ENCODE measurements at places on chromosomes 3 and 15.
A peak's percentile ranks its signal among the peaks of the same experiment; 100 is the strongest.

DNA sequence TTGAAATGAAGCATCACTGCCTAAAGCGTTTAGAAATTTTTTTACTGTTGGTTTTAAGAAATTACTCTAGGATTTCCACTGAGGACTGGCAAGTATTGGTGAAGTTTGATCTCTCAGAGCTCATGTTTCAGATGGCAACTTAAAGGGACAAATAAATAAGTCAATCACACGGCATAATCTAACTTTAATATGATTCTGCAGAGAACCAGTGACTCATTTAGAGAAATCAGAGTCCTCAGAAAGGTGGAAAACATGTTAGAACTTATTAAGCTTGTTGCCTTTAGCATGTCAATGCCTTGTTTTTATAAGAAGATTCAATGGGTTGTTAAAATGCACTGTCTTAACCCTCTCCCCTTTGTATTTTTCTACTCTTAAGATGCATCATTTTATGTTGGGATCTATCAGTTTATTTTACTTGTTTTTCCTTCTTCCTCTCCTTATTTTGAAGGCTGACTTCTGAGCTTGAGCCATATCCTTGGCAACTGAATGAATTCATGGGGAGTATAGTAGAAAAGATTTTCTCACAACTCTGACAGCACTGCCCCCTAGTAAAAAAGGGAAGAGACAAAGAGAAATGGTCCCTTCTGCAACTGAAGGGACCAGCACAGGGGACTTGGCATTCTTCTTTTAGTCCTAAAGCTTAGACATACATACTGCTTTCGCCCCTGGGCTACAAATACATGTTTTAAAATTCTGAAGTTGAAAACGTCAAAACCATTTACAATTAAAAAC is 431.2 kb downstream of the LPP start:
- H3K4me3 ChIP-seq = no peak overlapping the region
- no peaks in the 10 kb centered on the region for H3K36me3 ChIP-seq
- DNase-seq = no peak
- H3K4me1 ChIP-seq = peaks cover 5% of the 10 kb centered on the region
- H3K27ac ChIP-seq = peak overlapping the region; percentile 3
- H3K27me3 ChIP-seq = no peaks in the 10 kb centered on the region

DNA sequence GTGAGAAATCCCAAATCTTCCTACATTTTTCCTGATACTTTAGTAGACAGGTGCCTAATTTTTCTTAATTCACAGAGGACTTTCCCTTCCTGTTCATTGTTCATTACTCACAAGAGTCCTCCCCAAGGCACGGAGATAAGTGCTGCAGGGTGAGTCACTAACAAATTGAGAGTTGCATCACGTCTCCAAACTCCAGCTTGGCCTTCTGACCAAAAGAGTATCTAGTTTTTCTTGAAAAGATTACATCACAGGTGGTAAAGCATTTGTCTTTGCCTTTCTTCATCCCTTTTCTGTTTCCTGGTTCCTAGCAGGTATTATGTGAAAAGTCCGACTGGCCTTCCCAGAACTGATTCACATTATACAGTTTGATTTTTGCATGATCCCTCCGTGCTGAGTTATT is 24.9 kb upstream of the RASGRP1 start:
- H3K4me3 ChIP-seq = no peak overlapping the region
- DNase-seq = no peak
- H3K27me3 ChIP-seq = peaks cover 10% of the 10 kb centered on the region
- H3K4me1 ChIP-seq = peaks cover 12% of the 10 kb centered on the region
- no peaks in the 10 kb centered on the region for H3K36me3 ChIP-seq

- no peak overlapping the region for H3K27ac ChIP-seq
- no peaks in the 10 kb centered on the region for H3K4me1 ChIP-seq
- H3K36me3 ChIP-seq = no peaks in the 10 kb centered on the region
- no peak for DNase-seq
- no peak overlapping the region for H3K4me3 ChIP-seq
These were observed 96.3 kb downstream of the TPRG1 start for GRCh38 chr3:189267981-189268613.

DNA sequence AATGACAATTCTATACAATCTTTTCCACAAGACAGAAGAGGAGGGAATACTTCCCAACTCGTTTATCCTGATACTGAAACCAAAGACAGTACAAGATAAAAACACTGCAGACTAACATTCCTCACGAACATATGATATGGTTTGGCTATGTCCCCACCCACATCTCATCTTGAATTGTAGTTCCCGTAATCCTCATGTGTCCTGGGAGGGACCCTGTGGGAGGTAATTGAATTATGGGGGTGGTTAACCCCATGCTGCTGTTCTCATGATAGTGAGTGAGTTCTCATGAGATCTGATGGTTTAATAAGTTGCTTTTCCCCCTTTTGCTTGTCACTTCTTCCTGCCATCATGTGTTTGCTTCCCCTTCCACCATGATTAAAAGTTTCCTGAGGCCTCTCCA is 83.9 kb upstream of the PROK2 start:
- peak overlapping the region; percentile 65 for H3K27ac ChIP-seq
- peaks cover 6% of the 10 kb centered on the region for H3K27me3 ChIP-seq
- peaks cover 27% of the 10 kb centered on the region for H3K4me1 ChIP-seq
- no peak for DNase-seq
- peaks cover 25% of the 10 kb centered on the region for H3K36me3 ChIP-seq

DNA sequence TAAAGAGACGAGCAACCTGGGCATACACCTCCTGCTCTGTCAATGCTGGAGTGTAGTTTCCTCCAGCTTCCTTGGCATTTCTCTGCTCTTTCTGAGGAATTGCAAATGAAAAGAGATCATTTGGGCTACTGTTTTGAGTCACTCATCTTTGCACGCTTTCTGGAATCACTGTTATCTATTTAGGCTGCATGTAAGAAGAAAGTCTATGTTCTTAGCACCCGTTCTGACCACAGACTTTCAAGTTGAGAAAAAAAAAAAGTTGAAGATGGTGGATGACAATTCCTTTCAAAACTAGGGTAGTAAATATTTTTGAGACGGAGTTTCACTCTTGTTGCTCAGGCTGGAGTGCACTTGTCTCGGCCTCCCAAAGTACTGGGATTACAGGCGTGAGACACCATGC is 41.3 kb downstream of the SIN3A start:
- H3K27me3 ChIP-seq = no peaks in the 10 kb centered on the region
- peaks cover 94% of the 10 kb centered on the region for H3K36me3 ChIP-seq
- peak overlapping the region; percentile 13 for H3K27ac ChIP-seq
- DNase-seq = no peak

GRCh38 chr3:72058493-72059081 is 273.6 kb upstream of the PROK2 start:
- no peak overlapping the region for H3K4me3 ChIP-seq
- no peaks in the 10 kb centered on the region for H3K4me1 ChIP-seq
- no peak overlapping the region for H3K27ac ChIP-seq
- H3K27me3 ChIP-seq = no peaks in the 10 kb centered on the region
- DNase-seq = no peak
- H3K36me3 ChIP-seq = peaks cover 4% of the 10 kb centered on the region

Data from nephron progenitor cell (in vitro differentiated cells).